ENCODE measurements at places on chromosomes 3 and 15.

DNA sequence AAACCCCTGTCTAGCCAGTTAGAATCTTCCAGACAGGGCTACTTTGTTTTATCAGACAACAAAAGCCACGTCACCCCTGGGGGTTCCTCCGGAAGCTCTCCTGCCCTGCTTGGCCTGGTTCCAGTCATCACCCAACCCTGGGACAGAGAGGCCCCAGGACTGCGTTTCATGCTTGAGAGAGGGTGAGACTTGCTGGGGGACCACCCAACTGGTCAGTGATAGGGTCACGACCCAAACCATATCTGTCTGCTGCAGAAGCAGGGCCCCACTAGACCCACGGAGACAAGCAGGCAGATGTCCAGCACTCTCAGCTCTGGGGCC lies 1.2 kb downstream of the NT5DC2 start:
- DNase-seq: no peak

GRCh38 chr15:43029476-43029875 lies 76.4 kb downstream of the UBR1 start:
- DNase-seq: no peak

GRCh38 chr3:59566481-59566975 lies 516.7 kb upstream of the CFAP20DC start:
- DNase-seq: no peak

DNA sequence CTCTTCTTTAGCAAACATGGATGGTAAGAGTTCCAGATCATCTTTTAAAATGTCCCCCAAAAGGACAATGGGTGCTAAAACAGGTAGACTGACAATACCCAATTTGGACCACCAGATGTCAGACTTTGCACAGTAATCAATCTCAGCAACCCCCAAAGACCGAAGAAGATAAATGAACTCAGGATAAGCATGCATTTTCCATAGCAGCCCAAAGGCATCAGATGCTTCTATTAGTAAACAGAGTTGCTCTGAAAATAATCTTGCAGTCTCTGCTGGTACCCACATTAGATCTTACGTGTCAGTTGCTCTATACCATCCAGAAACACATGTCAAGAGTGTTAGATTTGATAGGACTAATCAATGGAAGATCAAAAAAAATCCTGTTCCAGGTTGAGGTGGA lies 20.6 kb downstream of the MYH15 start:
- peak; percentile 36 for DNase-seq
